ENCODE measurements at places on chromosomes 6 and 20.

- no peak for DNase-seq
Measured at GRCh38 chr6:139538366-139538765, 163.9 kb upstream of the CITED2 start.

DNA sequence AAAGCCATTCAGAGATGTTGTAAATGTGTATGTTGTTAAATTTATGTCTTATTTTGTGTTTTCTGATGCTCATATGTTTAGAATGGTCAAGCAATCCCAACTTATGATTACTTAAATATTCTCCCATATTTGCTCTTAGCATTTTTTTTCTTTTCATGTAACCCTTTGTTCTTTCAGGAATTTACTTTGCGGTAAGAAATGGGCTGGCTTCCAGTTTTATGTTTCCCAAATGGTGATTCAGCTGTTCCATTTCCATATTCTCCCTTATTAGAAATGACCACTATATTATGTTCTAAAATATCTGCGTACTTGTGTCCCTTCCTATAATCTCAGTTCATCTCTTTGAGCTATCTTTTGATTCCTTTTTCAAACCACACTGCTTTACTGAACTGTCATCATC is 113.7 kb downstream of the CDH26 start:
- DNase-seq = no peak

GRCh38 chr6:63943826-63944225 is 308.2 kb downstream of the PHF3 start:
- DNase-seq = no peak

GRCh38 chr6:2848851-2849250 is 7.2 kb upstream of the SERPINB1 start:
- DNase-seq = peak; percentile 35

- DNase-seq = no peak
Measured at GRCh38 chr6:117034971-117035370, 157.9 kb downstream of the RFX6 start.

GRCh38 chr6:21539621-21540100 is 53.9 kb upstream of the SOX4 start:
- no peak for DNase-seq

DNA sequence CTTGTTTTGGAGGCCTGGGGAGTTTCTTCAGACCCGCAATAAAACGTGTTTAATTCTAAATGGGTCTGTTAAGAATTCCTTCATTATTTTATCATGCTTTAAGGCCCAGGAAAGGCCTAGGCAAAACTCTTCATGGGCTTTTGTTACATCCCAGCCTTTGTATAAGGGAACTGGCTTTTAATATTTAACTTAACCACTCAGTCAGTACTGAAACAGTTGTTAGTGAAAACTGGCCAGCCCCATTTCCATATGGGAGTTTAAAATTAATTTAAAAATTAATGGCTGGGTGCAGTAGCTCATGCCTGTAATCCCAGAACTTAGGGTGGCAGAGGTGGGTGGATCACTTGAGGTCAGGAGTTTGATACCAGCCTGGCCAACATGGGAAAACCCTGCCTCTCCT is 213.2 kb upstream of the FKBP1C start:
- no peak for DNase-seq

DNA sequence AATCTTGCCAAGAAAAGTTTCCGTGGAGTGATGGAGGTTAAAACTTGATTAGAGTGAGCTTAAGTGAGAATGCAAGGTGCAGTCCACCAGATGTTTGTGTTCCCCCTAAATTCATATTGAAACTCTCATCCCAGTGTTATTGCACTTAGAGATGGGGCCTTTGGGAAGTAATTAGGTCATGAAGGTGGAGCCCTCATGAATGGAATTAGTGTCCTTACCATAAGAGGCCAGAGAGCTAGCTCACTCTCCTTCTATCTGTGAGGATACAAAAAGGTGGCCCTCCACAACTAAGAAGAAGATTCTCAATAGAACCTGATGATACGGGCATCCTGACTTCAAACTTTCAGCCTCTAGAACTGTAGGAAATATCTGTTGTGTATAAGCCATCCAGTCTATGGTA is 258.6 kb downstream of the GRIK2 start:
- no peak for DNase-seq

DNA sequence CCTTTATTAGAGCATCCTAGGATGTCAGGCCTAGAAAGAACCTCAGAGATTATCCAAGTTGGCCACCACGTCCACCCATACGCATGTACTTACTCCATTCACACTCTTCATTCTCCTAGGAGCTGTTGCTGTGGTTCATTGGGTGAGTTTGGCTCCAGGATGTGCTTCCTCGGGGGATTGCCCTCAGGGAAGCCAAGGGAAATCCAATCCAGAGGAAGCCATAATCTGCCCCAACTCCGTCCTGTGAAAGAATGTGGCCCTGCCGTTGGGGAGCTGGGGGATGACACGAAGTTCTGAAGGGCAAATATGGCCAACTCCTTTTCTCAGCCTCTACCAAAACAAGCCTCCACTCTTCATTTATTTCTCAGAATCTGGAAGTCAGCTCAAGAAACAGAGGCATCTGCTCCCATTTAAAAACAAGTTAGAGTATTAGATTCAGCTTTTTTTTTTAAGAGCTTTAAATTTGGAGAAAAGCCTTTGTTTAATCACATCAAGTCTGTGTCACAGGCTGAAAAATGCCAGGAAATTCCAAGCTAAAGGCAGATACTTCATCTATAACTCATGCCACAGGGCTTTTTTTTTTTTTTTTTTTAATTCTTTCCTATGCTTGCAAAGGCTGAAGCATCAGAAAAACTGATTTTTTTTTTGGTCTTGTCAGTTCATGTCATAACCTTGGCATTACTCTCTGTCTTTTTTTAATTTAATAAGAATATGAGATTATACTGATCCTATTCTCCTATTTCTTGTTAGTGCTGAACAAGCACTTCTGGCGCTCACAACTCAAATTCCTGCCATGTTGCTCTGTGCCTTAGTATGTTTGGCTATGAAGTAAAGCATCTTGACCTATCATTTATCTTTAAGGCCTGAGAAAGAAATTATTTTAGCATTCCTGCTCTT is 480.9 kb upstream of the MARCKS start:
- DNase-seq = no peak

GRCh38 chr6:157089851-157090250 is 233.5 kb downstream of the TMEM242 start:
- no peak for DNase-seq
